Activated CD4-positive, alpha-beta T cell treated with anti-CD3 and anti-CD28 coated beads, Interleukin-2, amount 10 ng/mL, durations not matched to agents 7 days and 5 days (primary cell): ENCODE measurements at places on chromosomes 1 and 21. TPM values are rescaled to one million over a fixed set of nuclear protein-coding genes. Genes with fewer than 3 reads are reported as not detected.

The NVL gene
- 43.5 TPM for total RNA-seq

The FCRL3 gene
- total RNA-seq, result 0.10 TPM

DNA sequence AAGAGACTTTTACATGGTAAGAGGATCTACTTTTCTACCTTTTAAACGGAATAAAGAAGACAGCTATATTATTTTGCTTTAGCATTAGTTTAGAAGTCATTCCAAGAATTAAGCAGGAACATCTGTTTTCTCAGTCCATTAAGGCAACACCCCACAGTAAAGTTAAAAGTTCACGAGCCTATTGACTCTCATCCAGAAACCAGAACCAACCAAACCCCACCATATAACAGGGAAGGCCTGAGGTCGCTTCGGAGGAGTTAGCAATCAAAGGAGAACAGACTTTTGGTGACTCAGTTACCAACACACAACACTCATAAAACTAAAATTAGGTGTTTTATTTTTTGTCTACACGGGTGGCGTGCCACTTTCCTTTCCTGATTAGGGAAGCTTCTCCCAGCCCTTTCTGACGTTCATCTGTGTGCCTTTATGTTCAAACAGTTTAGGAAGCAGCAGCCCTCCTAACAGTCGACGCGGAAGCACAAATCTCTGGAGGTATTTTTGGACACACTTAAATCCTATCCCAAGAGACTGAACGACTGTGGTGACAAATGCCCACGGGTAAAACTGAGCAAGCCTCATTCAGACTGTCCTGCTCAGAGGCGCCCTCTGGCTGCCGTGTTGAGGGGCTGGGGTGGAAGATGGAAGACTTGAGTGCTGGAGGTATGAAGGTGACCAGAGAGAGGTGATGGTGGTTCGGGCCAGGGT lies 8.6 kb upstream of the PLA2G2C start:
- no peaks in the 10 kb centered on the region for H3K4me1 ChIP-seq
- H3K36me3 ChIP-seq, result no peaks in the 10 kb centered on the region
- peaks cover 37% of the 10 kb centered on the region for H3K27me3 ChIP-seq
- no peak overlapping the region for H3K4me3 ChIP-seq

- H3K27ac ChIP-seq, result no peak overlapping the region
- H3K4me3 ChIP-seq, result no peak overlapping the region
- H3K4me1 ChIP-seq, result no peaks in the 10 kb centered on the region
- no peaks in the 10 kb centered on the region for H3K36me3 ChIP-seq
- no peak for DNase-seq
- H3K27me3 ChIP-seq, result peaks cover 59% of the 10 kb centered on the region
Measured at GRCh38 chr1:165235777-165236291, 120.7 kb downstream of the LMX1A start.
